ENCODE measurements at places on chromosomes 6 and 20. TPM values are rescaled to one million over a fixed set of nuclear protein-coding genes. Genes with fewer than 3 reads are reported as not detected.

Gene MYL9
- total RNA-seq = 1,345 TPM

Gene SPTLC3
- total RNA-seq = 9.0 TPM

Gene METTL24
- total RNA-seq = 1.2 TPM

Gene RALGAPB
- total RNA-seq = 21.4 TPM

Gene ANKRD6
- total RNA-seq = 11.1 TPM

Gene COL19A1
- 1.9 TPM for total RNA-seq

Gene RNF182
- total RNA-seq = not detected

Gene FAM83C
- total RNA-seq = not detected

Gene SNPH
- 11.2 TPM for total RNA-seq

Gene TGM2
- total RNA-seq = 846 TPM

- no peak for DNase-seq
Observed at GRCh38 chr6:156814036-156814581, 36.9 kb downstream of the ARID1B start.

DNA sequence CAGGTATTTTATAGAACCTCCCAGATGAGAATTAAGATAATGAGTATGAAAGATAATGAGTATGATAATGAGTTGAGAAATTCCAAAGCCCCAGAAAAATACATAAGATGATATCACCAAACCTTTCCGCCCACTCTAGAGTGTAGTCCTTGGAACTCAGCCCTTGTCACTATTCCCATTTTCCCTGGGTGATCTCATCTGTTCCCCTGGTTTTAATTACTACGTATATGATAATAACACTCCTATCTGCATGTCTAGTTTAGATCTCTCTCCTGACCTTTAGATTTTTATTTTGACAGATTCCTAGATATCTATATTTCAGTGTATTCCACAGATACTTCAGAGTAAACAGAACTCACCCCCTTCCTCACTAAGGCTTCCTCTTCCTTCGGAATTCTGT lies 51.0 kb upstream of the ASIP start:
- no peak for DNase-seq

- no peak for DNase-seq
Observed at GRCh38 chr6:44036196-44036595, 91.1 kb downstream of the MRPL14 start.

- no peak for DNase-seq
Observed at GRCh38 chr20:17210983-17211382, 15.9 kb upstream of the PCSK2 start.

- DNase-seq = no peak
Observed at GRCh38 chr6:79913369-79913768, 34.0 kb downstream of the ELOVL4 start.

- DNase-seq = no peak
Observed at GRCh38 chr6:159095616-159096015, 50.8 kb upstream of the TAGAP start.

DNA sequence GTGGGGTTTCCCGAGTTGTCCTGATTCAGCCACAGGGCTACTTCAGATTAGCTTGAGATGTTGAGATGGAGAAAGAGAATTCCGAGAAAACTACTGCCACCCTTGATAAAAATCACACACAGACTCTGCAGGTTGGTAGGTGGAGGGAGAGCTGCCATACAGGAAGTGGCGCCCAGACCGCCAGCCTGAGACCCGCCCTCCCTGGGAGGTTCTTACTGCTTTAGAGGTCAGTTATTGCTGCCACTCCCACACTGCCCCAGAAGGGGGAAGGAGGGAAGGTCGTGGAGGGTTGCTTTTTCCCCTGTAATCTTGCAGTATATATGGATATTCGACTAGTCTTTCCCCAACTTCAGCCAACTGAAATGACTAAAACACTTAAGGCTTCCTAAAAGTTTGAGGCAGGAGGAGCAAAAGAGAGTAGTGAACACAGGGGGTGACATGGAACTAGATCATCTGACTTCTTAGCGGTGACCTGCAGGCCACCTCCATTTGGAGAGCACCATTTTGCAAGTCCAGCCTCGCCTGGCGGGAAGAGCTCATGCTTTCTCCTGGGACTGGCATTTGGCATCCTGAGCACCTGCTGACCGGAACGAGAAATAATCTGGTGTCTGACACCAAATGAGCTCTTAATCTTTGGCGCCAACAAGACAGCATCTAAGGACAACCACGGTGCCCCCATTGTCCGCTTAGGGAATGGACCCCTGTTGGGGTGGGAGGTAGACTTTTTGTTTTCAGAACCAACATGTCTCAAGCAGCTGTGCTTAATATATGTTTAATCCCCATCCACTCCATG lies 35.7 kb upstream of the SLC22A1 start:
- DNase-seq = no peak

- no peak for DNase-seq
Observed at GRCh38 chr6:38143191-38144150, 323.9 kb downstream of the ZFAND3 start.

DNA sequence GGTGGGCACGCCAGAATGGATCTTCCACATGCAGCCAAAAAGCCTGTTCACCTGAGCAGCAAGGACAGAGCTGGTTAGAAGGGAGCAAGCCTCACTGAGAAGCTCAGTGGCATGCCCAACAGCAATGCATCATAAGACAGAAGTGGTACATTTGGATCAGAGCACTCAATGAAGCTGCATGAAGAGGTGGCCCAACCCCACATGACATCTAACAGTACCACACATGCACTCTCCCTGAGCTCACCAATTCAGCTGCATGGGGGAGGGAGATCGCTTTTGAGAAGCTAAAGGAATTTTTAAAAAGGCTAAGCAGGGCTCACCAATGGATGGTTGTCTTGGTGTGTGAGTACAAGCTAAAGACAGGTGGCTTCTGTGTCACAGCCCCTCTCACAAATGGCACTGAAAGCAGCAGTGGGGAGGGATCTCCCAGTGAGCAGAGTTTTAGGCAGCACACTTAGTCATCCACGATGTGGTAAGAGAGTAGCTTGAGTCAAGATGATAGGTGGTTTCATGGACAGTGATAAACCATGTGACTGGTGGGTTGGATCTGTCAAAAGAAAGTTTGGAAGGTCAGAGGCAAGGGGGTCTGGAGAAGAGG lies 166.6 kb upstream of the TAB2 start:
- DNase-seq = no peak

DNA sequence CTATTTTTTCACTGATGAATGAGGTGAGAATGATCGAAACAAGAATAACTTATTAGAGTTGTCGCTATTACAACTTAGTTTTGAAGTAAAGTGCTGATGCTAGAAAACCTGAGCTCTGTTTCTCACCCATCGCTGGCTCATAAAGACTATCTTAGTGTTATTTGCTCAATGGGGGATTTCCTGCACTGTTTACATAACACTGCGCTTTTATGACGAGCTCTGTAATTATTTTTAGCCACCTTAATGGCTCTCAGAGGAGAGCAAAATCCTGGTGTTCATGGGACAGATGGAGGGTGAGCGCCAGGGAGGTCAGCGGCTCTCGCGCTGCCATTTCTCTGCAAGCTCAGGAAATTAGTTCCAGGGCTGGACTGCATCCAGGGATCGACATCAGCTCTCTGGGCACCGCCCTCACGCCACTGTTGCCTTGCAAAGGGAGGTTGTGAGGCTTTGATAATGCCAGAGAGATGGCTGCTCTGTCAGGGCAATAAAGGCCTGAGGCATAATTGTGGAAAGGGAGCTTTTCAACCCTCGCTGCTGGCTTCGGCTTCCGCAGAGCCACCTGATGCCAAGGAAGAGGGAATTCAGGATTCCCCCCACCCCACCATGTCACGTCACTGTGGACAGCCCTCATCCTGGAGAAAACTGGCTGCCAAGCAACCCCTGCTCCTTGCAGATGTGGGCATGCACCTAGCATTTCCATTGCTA lies 72.0 kb downstream of the DACT2 start:
- no peak for DNase-seq

GRCh38 chr6:1317302-1317815 lies 5.5 kb downstream of the FOXQ1 start:
- DNase-seq = no peak

- no peak for DNase-seq
Observed at GRCh38 chr6:132101535-132101934, 150.4 kb upstream of the CCN2 start.

DNA sequence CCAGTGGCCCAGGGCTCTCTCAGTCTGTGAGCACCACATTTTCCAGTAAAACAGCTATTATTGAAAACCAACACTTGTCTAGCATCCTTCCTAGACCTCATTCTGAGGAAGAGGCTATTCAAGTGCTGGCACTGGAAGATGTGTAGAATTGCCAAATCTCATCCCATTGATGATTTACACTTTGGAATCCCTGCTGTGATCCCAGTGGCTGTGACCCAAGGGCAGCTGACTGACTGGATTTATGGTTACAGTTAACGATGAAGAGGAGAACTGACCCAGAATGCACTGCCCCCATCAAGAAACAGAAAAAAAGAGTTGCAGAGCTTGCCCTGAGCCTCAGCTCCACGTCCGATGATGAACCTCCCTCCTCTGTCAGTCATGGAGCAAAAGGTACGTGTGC lies 2.4 kb downstream of the CMTR1 start:
- no peak for DNase-seq

GRCh38 chr6:155247618-155248007 lies 16.2 kb upstream of the CLDN20 start:
- DNase-seq = no peak

GRCh38 chr6:12386816-12387215 lies 96.7 kb downstream of the EDN1 start:
- DNase-seq = no peak

DNA sequence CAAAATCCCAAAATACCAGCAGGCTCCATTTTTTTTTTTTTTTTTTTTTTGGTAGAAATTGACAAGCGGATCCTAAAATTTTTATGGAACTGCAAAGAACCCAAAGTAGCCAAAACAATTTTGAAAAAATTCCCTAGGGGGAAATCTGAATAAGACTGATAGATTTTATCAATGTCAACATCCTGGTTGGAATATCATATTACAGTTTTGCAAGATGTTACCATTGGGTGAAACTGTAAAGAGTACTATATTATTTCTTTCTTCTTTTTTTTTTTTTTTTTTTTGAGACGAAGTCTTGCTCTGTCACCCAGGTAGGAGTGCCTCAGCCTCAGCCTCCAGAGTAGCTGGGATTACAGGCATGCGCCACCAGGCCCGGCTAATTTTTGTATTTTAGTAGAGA lies 29.4 kb upstream of the BEND3 start:
- DNase-seq = no peak

DNA sequence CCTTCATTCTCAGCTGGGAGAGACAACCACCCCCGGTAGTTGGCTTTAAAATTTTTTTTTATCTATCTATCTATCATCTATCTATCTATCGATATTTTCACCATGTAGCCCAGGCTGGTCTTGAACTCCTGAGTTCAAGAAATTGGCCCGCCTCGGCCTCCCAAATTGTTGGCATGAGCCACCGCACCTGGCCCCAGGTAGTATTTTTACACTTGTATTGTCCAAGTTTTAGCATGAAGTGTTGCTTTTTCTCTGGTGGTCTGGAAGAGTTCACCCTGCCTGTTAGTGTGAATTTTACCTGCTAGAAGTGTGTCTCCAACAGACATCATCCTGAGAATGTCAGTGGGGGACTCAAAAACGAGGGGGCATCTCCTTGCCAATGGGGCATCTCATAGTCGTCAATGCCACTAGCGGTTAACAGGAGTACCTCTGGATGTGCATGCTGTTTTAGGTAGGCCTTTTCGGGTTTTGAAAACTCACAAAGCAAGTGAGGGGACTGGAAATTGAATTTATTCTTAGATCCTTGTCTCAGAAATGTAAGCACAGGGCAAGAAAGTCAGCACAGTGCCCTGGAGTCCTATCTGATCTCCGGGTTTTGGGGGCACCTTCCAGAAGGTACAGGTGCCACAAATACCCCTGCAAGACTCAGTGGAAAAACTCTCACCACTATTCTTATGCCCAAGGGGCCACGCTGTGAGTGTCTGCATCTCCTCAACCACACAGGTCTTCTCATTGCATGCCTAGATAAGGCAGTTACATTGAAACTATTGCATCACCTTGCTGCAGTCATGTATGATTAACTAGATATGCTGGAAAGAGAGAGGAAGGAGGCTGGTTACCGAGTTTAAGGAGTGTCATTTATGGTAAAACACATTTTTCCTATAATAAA lies 37.1 kb downstream of the TNFAIP3 start:
- DNase-seq = no peak

- DNase-seq = no peak
Observed at GRCh38 chr20:8128291-8129060, 3.6 kb upstream of the PLCB1 start.

DNA sequence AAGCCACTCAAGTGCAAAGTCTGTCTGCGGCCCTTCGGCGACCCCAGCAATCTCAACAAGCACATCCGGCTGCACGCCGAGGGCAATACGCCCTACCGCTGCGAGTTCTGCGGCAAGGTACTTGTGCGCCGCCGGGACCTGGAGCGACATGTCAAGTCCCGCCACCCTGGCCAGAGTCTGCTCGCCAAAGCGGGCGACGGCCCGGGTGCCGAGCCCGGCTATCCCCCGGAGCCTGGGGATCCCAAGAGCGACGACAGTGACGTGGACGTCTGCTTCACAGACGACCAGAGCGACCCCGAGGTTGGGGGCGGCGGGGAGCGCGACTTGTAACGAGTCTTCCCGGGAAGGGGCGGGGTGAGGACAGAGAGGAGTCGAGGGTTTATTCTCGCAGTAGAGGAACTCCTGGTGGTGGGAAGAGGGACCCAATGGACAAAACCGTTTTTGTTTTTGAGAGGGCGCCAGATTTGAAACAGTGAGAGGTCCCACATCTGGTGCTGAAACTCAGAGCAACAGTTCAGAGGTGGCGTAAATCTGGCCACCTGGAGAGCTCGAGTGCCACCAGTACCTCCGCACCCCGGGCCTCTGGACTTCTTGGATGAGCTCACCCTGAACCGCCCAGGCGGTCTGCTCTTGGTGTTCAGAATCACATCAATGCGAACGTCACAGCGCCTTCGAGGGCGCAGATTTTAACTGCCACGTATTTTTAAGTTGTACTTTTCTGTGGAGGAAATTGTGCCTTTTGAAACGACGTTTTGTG lies 8.0 kb downstream of the PRDM13 start:
- no peak for DNase-seq

GRCh38 chr20:58657262-58657661 lies 6.2 kb downstream of the STX16 start:
- no peak for DNase-seq

GRCh38 chr6:13346245-13346644 lies 17.9 kb upstream of the TBC1D7 start:
- DNase-seq = no peak

Measured in left ventricle myocardium inferior (tissue), 1 donor.